ENCODE measurements at places on chromosomes 13 and 19. TPM values are rescaled to one million over a fixed set of nuclear protein-coding genes. Genes with fewer than 3 reads are reported as not detected.

DNA sequence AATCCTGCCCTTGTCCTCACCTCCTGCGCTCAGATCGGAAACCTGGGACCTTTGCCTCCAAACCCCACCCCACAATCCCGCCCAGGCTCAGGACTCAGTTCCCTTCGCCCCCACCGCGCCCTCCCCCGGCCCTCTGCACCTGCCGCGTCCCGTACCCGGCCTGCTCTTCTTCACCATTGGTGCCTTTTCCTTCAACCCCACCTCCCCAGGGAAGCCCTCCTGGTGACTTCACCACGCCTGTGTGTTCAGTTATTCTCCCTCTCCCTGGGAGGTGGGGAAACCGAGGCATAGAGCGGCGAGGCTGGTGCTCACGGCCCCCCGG is 19.3 kb upstream of the TCF3 start:
- no peak for DNase-seq

- no peak for DNase-seq
These were observed 6.3 kb downstream of the TEAD2 start for GRCh38 chr19:49355909-49356353.

DNA sequence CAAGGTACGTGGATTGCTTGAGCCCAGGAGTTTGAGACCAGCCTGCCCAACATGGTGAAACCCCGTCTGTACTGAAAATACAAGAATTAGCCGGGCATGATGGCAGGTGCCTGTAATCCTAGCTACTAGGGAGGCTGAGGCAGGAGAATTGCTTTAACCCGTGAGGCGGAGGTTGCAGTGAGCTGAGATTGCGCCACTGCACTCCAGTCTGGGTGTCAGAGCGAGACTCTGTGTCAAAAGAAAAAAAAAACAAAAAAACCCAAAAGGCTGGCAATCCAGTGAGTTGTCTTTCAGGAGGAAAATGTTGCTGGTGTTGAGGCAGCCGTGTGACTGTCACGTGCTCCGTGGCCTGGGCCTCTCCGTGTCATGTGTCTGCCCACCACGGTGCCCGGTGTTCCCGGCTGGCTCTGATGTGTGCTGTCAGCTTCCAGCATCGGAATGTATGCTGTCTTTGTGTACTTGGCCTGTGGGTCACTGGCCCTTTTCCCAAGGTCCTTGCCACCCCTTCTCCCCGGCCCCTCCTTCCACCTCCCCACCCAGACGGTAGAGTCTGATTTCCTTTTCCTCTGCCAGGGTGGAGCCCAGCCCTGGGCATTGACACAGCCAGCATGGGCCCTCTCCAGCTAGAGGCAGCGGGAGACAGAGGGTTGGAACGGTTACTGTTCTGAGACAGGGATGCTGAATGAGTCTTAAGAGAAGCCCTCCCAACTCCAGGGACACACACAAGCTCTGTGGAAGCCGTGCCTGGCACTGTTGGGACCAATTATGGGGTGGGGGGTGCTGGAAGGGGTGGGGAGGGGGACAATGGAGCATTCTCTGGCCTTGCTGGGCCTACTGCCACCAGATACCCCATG is 7.2 kb upstream of the TUBB4A start:
- no peak for DNase-seq

DNA sequence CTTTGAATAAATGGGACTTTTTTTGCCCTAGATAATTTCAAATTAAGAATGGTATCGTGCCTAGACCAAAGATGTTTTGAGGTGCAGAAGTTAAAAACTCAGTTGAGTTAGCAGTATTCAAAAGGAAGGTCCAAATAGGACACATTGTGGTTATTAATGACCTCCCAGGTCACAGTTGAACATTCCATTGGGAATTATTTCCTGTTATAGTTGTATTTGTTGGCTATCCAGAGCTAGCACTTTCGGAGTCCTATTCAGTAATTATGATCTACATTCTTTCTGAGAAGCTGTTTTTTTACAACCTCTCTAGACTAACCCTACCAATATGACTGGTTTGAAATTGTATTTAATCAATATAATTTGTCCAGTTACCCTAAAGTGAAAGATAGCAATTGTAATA is 83.7 kb downstream of the MAB21L1 start:
- no peak for DNase-seq

DNA sequence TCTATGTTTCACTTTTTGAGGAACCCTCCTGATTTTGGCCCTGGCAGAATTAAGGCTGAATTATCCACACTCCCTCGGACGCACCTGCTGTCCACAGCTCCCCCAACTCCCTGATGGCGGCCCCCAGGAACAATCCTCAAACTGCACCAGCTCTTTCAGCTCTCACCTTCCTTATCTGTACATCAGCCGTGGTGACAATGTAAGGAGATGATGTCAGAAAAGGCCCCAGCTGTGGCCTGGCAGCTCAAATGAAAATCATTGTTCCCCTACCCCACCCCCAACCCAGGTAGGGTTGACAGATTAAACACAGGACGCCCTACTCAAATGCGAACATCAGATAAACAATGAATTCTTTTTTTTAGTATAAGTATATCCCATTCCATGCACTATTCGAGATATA is 35.0 kb upstream of the KLF2 start:
- DNase-seq = no peak

GRCh38 chr13:42950181-42950580 is 41.9 kb downstream of the EPSTI1 start:
- no peak for DNase-seq

DNA sequence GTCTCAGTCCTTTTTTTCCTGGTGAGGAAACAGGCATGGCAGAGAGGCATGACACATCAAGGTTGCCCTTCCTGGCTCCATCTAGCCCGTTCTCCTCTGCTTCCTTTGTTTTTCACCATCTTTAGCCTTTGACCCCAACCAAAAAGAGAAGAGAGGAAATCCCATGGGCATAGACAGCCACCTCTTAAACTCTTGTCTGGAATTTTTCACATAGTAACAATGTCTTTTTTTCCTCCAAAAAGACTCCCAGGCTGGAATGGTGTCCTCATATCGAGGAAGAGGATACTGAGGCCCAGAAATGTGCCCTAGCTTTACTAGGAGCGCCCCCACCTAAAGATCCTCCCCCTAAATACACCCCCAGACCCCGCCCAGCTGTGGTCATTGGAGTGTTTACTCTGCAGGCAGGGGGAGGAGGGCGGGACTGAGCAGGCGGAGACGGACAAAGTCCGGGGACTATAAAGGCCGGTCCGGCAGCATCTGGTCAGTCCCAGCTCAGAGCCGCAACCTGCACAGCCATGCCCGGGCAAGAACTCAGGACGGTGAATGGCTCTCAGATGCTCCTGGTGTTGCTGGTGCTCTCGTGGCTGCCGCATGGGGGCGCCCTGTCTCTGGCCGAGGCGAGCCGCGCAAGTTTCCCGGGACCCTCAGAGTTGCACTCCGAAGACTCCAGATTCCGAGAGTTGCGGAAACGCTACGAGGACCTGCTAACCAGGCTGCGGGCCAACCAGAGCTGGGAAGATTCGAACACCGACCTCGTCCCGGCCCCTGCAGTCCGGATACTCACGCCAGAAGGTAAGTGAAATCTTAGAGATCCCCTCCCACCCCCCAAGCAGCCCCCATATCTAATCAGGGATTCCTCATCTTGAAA is at the start of gene GDF15:
Gene GDF15 (plus strand): TSS at position 484 of the 868 bp plus-strand sequence. CDS start 32 bp downstream, at position 516.
- DNase-seq = peak; percentile 90

GRCh38 chr19:45112111-45112827 is 19.3 kb downstream of the PPP1R37 start:
- no peak for DNase-seq

DNA sequence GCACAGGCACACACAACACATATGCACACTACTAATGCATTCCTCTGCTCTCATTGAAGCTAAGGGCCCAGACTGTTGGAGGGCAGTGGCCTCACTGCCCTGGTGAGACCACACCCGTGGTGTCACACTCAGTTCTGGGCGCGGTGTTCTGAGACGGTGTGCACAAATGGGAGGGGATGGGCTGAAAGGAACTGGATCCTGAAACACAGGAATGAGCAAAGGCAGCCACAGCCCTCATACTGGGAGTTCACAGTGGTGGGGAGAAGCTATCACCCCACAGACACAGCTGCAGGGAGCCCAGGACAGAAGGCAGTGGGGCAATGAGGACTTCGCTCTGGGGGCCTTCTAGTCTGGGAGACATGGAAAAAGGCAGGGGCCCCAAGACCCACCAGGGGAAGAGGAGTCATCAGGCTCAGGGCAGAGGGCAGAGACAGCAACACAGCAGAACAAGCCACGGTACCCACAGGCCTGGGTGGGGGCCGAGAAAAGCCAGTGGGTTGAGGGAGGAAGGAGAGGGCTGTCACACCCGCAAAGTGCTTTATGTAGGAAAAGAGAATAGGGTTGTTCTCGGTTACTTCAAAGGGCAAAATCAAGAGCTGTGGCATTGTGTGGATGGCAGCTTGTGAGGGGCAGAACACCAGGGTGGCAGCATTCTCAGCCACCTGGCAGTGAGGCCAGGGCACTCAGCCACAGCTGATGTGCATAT is 75.4 kb upstream of the GPR183 start:
- DNase-seq = no peak

- no peak for DNase-seq
These were observed 37.5 kb downstream of the HSPH1 start for GRCh38 chr13:31124204-31124603.

DNA sequence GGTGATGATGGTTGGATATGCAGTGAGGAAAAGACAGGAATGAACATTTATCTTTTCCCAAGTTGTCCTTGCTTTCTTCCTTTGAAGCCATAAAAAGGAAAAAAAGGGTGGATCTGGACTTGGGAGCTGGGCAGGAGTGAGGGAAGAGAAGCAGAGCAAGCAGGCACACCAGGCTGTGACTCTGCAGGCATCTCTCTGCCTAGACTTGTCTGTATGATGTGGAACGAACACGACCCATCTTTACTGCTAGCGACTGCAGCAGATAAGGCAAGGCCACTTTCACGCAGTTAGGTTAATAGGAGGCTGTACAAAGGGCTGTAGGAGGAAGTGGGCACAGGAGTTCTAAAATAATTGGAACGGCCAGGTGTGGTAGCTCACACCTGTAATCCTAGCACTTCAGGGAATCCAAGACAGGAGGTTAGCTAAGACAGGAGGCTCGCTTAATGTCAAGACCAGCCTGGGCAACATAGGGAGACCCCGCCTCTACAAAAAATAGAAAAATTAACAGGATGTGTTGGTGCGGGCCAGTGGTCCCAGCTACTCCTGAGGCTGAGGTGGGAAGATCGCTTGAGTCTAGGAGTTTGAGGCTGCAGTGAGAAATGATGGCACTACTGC is 961 bp upstream of the URI1 start:
- no peak for DNase-seq

- DNase-seq = peak; percentile 43
These were observed 64.6 kb downstream of the PDS5B start for GRCh38 chr13:32650705-32651311.

DNA sequence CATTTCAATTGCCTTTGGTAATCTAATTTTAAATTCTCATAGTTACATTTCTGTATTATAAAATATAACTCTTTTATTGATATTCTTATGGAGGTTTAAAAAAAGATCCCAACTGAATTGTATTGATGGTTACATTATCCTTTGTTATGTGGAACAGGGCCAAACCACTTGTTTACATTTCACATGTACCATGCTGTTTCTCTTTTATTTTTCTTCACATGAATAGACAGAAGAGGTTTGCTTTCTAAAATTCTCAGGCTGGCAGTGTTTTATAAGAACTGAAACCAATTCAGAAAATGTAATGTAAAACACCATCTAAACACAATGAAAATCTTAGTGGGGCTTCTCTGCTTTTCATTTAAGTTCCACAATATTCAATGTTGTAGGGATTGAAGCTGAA is 122.5 kb downstream of the GPC5 start:
- no peak for DNase-seq

DNA sequence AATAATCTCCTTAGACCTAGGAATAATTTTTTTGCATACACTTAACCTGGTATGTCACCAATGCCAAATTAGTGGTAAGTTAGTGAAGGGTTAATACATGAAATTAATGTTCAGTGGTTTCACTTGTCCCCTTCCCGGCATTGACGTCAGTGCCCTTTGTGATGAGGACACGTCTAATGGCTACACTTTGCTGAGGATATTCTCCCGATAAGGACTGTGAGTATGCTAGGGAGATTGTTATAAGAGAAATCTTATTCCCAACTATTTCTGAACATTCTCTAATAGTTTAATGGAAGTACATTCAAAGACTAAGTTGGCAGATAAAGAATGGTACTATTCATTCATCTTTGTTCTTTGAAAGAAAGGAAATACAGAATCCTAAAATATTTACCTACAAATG is 102.4 kb downstream of the TNFRSF19 start:
- DNase-seq = no peak

Gene NLRP4
- total RNA-seq = 0.52 TPM

Gene SAFB
- total RNA-seq = 143 TPM

Gene ONECUT3
- 22.1 TPM for total RNA-seq

Gene IGFL1
- total RNA-seq = not detected

Gene HS6ST3
- total RNA-seq = 0.10 TPM

Gene TMIGD2
- total RNA-seq = not detected

Gene SULT2A1
- total RNA-seq = 0.27 TPM

Gene COX7A1
- total RNA-seq = not detected

Gene CPB2
- 0.15 TPM for total RNA-seq

Gene MADCAM1
- 0.57 TPM for total RNA-seq

Gene CGB1
- total RNA-seq = 0.76 TPM
